Ascending aorta (tissue), 2 donors: ENCODE measurements at places on chromosomes 6 and 20.

GRCh38 chr20:52379723-52380336 is 188.3 kb upstream of the ZFP64 start:
- DNase-seq: no peak

GRCh38 chr6:52513464-52513863 is 63.4 kb downstream of the TRAM2 start:
- no peak for DNase-seq

- no peak for DNase-seq
Measured at GRCh38 chr6:88480816-88481215, 314.7 kb upstream of the CNR1 start.

- DNase-seq: no peak
Measured at GRCh38 chr20:13349235-13349604, 128.1 kb downstream of the ISM1 start.

DNA sequence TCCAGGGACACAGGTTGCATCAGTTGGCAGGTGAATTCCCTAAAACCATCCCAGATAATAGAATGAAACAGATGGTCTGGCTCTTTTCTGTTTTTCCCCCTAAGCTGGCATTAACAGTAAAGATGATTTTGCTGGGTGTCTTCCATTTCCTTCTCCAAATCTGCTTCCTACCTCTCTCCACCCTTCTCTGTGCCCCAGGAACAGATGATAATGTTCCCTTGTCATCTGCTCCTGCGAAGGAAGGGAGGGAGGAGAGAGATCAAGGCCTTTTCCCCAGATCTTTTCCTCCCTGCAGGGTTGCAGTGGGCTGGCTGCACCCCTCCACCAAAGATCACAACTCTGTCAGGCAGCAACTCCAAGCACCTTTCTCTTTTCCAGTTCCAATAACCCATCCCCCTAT is 156.5 kb upstream of the PRDM1 start:
- no peak for DNase-seq

- DNase-seq: no peak
Measured at GRCh38 chr6:11535801-11536230, 1.7 kb upstream of the TMEM170B start.

DNA sequence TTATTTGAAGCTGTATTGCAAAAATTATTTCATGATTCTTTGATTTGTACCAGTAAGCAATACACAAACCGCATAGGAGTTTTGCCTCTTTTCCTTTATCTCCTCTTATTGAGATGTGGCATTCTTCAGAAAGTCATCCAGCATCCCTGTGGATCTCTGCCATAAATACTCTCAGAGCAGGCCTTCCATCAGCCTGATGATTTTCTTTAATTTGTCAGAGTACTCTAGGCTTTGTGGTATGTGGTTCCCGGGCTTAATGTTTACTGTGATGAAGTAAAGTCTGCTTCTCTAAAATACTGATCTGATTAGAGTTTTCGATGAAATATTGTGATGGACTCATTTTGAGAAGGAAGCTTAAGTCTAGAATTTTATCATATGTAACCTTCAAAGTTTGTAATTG is 31.1 kb upstream of the SLC35D3 start:
- no peak for DNase-seq

DNA sequence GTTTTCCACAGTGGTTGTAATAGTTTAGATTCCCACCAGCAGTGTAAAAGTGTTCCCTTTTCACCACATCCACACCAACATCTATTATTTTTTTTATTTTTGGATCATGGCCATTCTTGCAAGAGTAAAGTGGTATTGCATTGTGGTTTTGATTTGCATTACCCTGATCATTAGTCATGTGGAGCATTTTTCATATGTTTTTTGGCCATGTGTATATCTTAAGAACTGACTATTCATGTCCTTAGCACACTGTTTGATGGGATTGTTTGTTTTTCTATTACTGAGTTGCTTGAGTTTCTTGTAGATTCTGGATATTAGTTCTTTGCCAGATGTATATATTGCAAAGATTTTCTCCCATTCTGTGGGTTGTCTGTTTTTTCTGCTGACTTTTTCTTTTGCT is 820.1 kb downstream of the TENT5A start:
- DNase-seq: no peak

GRCh38 chr6:150732765-150733539 is 132.6 kb upstream of the MTHFD1L start:
- no peak for DNase-seq

- no peak for DNase-seq
Measured at GRCh38 chr6:80403365-80403764, 296.9 kb downstream of the BCKDHB start.

- no peak for DNase-seq
Measured at GRCh38 chr6:33329058-33329457, 11.5 kb upstream of the ZBTB22 start.

DNA sequence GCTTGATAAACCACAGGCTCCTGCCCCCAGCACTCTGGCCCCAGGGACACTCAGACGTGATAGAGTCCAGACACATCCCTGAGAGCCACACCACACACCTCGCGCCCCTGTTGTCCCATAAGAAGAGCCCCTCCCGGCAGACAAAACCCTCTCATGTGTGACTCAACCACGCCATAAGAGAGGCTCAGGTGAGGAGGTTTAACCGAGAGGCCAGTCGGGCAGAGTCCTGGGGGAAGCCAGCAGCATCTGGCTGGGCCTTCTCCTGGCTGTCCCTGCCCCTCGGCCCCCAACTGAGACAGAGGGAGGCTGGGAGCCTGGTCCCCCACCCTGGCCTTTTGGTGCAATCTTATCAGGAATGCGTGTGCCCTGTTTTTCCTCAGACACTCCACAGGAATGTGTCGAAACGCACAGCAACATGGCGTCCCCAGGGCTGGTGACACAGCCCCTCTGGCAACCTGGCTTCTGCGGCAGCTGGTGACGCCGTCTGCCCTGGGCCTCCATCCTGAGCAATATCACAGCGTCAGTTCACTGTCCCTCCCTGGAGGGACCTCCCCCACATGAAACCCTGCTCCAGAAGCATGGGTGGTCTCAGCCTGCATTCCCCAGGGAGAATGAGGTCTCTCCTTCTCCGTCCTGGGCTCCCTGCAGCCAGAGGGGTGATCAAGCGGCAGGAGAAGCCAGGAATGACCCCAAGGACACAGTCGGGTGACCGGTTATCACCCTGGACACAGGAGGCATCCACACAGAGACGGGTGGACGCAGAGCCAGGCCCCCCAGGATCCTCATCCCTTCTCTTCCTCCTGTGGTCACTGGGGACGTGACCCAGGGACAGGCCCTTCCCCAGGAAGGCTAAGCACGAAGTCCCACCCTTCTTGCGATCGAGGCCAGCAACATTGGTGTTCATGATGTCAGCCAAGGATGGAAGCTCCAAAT is 156.6 kb upstream of the AFDN start:
- DNase-seq: no peak

DNA sequence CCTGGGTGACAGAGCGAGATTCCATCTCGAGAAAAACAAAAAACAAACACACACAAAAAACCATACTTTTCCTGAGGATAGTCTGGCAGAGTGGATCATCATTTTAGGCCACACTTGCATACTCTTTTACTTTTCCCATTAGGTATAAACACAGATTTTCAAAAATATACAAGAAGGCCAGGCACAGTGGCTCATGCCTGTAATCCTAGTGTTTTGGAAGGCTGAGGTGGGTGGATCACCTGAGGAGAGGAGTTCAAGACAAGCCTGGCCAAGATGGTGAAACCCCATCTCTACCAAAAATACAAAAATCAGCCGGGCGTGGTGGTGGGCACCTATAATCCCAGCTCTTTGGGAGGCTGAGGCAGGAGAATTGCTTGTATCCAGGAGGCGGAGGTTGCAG is 85.5 kb downstream of the ARHGAP18 start:
- no peak for DNase-seq

GRCh38 chr6:5854899-5855298 is 151.8 kb downstream of the NRN1 start:
- no peak for DNase-seq

DNA sequence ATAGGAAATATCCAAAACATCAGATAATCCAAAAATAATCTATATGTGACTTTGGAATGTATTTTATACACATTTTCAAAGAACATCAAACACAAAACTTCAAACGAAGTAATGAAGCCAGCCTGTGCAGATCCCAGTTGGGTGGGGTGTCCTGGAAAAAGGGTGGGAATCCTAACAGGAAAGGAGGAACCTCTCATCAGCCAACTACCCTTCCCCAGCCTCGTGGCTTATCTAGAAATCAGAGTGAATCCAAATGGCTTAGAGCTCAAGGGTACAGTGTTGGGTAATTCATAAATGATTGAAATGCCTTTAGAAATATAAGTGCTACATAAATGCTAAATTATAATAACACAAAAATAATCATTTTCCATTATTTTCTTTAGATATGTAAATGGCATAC is 115.1 kb upstream of the SOX4 start:
- DNase-seq: no peak

DNA sequence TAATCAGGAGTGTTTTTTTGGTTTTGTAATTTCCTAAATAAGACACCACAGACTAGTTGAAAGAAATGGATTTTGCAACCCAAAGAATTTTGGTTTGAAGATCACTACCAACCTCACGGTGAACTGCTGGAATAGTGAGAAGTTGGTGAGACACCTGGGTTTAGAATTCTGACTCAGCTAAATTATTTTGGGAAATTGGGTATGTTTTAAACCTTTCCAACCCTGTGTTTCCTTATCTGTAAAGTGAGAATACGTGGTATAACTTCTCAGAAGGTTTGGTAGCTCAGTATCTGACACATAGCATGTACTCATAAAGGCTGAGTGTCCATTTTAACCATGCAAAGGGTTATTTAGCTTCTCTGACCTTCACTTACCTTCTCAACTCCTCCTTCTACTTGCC is 261.9 kb downstream of the FOXA2 start:
- DNase-seq: no peak

DNA sequence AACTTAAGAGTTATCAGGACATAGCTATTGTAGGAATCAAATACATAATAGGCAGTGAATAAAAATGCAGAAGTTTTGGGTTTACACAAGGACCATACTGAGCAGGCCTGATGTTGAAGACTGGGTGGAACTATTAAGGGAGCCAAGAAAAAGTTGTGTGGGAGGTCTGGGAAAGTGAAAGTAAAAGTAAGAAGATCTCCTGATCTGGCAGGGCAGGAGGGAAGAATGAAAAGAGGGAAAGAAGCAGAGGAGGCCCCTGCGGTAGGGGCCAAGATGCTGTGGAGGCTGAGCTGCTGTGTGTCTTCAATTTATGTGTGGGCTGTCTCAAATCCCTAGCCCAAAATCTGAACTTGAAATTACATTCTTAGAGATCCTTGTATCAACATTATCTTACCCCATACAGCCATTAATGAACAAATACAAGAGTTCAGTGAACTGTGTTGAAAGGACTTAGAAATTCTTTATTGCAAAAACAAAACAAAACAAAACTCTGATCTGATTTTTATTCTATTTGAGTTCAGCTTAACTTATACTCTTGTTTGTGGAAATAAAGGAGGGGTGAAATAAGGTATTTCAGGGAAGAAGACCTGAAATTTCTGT is 1183.8 kb downstream of the HACE1 start:
- DNase-seq: no peak

DNA sequence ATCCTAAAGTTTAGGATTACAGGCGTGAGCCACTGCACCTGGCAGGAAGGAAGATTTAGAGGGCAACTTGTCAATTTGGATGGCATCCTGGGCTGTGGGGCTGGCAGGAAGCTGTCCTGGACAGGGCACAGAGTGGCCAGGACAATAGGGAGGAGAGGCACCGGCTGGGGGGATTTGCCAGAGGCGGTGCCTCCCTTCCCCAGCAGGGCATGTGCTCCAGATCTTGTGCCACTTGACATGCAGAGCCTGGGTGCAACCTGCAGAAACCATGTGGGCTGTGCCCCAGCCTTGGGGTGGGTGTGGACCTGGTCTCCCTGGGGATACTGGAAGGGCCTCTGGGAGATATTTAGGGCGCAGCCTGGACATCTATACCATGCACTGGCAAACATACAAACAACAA is 58.6 kb upstream of the EEF1A1 start:
- no peak for DNase-seq

GRCh38 chr6:66896415-66896814 is 1189.4 kb upstream of the EYS start:
- DNase-seq: no peak

DNA sequence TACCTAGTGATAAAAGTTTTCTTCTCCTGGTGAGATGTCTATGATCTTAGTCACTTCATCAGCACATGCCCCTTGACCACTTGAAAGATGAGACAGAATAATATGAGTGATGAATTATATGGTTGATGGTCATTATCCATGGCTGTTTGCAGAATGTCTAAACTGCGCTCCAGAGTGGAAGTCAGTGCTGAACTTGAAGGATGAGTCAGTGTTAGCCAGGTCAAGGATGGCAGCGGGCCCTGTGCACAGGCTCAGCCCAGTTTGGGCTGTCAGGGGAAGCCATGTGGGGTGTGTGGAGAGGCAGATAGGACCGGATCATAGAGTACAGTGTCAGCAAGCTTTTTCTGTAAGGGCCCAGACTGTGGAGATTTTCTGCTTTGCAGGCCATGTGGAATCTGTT is 67.2 kb upstream of the KIF25 start:
- no peak for DNase-seq

DNA sequence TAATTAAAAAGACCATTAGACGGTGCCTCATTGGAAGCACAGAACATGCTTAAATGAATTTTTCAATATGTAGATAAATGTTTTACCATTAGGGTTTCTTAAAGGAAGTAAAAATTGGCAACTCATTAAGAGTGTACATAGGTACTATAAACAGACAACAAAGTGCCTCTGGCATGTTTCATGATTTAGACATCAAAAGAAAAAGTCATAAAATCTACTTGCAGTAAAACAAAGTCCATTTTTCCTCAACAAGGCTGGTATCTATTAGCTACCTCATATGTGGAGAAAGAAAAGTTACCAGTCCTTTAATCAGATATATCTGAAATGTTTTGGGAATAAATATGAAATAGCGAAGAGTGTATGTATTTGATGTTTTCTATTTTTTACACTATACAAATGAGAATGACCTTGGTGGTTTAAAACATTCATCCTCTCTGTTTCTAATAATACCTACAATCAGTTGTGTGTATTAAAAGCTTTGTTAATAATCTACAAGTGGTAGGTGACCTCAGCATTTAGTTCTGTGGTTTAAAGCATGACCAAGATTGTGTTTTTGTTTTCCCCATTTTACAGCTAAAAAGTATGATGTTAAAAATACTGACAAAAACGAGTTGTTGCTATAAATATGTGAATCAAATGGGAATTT is 87.5 kb downstream of the HDGFL1 start:
- no peak for DNase-seq

DNA sequence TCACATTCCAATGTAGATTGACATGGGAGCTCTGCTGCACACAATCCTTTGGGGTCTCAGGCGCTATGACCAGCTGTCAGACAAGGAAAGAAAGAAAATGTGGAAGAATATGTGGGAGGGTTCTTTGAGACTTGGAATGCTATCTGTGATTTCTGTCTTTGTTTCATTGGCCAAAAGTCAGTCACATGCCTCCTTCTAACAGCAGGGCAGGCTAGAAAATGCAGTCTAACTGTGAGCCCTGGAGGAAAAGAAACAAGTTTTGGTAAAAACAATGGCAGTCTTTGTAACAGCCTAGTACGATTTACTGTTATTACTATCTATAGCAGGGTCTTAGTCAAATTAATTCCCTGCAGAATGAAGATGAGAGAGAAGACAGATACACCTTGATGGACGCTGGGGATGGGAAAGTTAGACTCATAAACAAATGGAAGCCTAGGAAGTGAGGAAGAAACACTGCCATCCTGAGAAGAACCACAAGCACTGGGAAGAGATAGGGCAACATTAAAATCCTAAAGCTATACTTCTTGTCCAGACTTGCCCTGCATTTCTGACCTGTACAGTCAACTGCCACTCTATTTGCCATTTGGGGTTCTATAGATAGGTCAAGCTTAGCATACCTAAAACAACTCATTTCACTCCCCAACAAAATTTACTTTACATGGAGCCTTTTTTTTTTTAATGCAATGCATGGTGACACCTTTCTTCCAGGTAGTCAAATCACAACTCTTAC is 833.0 kb downstream of the KIF16B start:
- DNase-seq: no peak
